ENCODE measurements at places on chromosomes 4 and X. TPM values are rescaled to one million over a fixed set of nuclear protein-coding genes. Genes with fewer than 3 reads are reported as not detected.

DNA sequence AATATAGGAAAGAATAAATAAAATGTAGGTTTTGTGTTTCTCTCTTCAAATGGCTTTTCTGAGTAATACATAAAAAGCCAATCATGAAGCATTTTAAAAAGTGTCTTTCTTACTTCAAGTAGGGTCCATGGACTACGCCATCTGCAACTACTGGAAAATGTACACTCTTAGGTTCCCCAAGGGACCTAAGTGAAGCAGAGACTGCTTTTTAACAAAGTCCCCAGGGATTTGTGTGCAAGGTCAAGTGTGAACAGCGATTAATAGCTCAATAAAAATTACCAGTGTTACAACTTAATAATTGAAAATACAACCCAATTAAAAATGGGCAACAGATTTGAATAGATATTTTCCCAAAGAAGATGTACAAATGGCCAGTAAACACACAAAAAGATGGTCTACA, 84.9 kb downstream of the ARHGAP6 start:
- H3K4me1 ChIP-seq = no peaks in the 10 kb centered on the region
- no peak overlapping the region for H3K4me3 ChIP-seq
- H3K36me3 ChIP-seq = no peaks in the 10 kb centered on the region
- no peak overlapping the region for H3K27ac ChIP-seq
- DNase-seq = no peak

DNA sequence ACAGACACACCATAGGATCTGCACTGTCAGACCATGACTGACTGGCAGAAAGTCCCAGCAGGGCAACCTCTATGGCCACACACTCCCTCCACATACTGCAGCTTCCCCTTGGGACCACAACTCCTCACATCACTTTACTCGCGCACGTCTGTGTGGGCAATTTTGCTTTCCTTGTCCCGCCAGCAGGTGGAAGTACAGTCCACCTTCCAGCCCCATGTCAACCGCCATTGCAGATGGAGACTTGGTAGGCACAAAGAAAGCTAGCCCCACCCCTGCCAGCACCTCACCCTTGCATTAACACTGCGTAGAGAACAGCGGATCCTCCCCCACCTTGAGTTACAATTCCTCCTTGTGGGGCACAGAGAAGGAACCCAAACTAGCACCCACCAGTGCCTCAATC, 74.4 kb upstream of the NAP1L2 start:
- DNase-seq = no peak
- H3K36me3 ChIP-seq = no peaks in the 10 kb centered on the region
- H3K27ac ChIP-seq = no peak overlapping the region
- no peaks in the 10 kb centered on the region for H3K27me3 ChIP-seq
- no peaks in the 10 kb centered on the region for H3K4me1 ChIP-seq

GRCh38 chrX:2495595-2495994, 5.2 kb downstream of the DHRSX start:
- H3K27me3 ChIP-seq = no peaks in the 10 kb centered on the region
- H3K4me1 ChIP-seq = peaks cover 69% of the 10 kb centered on the region
- H3K27ac ChIP-seq = no peak overlapping the region
- H3K36me3 ChIP-seq = no peaks in the 10 kb centered on the region
- no peak overlapping the region for H3K4me3 ChIP-seq
- no peak for DNase-seq

DNA sequence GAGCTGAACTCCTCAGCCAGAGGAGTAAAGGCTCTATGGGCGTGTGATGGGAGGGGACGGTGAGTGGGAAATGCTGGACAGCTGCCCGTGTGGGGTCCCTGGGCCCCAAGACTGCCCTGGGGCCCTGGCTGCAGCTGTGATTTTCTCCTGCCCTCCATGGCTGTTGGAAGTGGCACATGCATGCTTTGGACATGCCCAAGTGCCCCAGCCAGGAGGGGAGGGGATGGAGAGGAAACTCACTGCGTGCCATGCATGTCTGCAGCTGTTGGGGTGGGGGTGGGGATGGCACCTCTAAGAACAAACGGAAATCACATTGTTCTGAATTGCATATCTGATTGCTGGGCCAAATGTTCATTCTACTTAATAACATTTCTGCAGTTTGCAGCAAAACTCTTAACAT, 52.4 kb downstream of the MID2 start:
- DNase-seq = no peak
- no peaks in the 10 kb centered on the region for H3K27me3 ChIP-seq
- H3K4me1 ChIP-seq = no peaks in the 10 kb centered on the region
- H3K27ac ChIP-seq = no peak overlapping the region
- no peak overlapping the region for H3K4me3 ChIP-seq
- H3K36me3 ChIP-seq = no peaks in the 10 kb centered on the region

DNA sequence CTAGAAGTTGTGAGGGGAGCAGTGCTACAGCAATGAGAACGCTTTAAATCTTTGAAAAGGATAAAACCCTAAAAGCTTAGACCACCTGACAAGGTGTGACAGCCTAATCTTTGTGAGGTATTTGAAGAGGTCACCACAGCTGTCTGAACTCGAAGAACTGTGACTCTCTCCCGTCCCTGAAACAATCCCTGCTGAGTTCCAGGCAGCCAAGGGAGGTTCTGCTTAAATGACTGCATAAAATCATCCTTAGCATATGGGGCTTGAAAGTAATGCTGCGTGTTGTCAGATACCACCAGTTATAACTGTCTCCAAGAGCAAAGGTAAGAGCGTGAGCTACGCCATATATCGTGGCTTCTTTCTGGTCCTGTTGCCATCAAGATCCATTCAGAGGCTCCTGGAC, 696.3 kb downstream of the PCDH7 start:
- H3K4me3 ChIP-seq = no peak overlapping the region
- no peaks in the 10 kb centered on the region for H3K27me3 ChIP-seq
- no peak for DNase-seq
- H3K27ac ChIP-seq = no peak overlapping the region
- no peaks in the 10 kb centered on the region for H3K4me1 ChIP-seq

GRCh38 chr4:90852237-90852636, 725.0 kb downstream of the CCSER1 start:
- no peak for DNase-seq
- no peaks in the 10 kb centered on the region for H3K4me1 ChIP-seq
- no peak overlapping the region for H3K27ac ChIP-seq
- no peaks in the 10 kb centered on the region for H3K27me3 ChIP-seq
- H3K36me3 ChIP-seq = no peaks in the 10 kb centered on the region

GRCh38 chr4:121728798-121729226, 32.0 kb upstream of the ANXA5 start:
- no peaks in the 10 kb centered on the region for H3K4me1 ChIP-seq
- no peak overlapping the region for H3K4me3 ChIP-seq
- DNase-seq = no peak

GRCh38 chr4:37780444-37781130, 45.9 kb upstream of the PGM2 start:
- no peak overlapping the region for H3K4me3 ChIP-seq
- no peaks in the 10 kb centered on the region for H3K4me1 ChIP-seq
- DNase-seq = peak; percentile 16
- H3K27me3 ChIP-seq = no peaks in the 10 kb centered on the region
- no peaks in the 10 kb centered on the region for H3K36me3 ChIP-seq

GRCh38 chr4:8648296-8648695, 55.7 kb downstream of the CPZ start:
- DNase-seq = no peak
- no peak overlapping the region for H3K27ac ChIP-seq
- H3K4me1 ChIP-seq = no peaks in the 10 kb centered on the region
- H3K27me3 ChIP-seq = no peaks in the 10 kb centered on the region

DNA sequence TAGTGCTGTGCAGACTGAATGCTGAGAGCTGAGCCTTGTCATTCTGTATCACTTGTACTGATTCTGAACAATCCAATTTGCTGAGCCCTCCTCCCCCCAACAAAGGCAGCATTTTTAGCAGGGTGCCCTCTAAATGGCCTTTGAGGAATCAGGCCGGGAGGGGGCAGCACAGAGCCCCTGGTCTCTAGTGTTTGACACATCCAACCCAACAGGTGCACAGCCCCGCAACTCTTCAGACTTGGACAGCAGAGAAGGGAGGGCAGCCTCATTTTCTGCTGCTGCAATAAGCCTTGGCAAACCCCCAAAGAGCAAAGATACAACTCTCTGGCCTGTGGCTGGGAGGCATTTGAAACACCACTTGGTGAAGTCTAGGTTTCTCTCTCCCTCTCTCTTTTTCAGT, 3.4 kb downstream of the ATP1B4 start:
- H3K36me3 ChIP-seq = no peaks in the 10 kb centered on the region
- H3K4me3 ChIP-seq = no peak overlapping the region
- H3K27ac ChIP-seq = no peak overlapping the region
- DNase-seq = peak; percentile 80
- no peaks in the 10 kb centered on the region for H3K4me1 ChIP-seq

- H3K27me3 ChIP-seq = no peaks in the 10 kb centered on the region
- no peak overlapping the region for H3K27ac ChIP-seq
- no peak overlapping the region for H3K4me3 ChIP-seq
- H3K36me3 ChIP-seq = no peaks in the 10 kb centered on the region
- no peak for DNase-seq
- H3K4me1 ChIP-seq = peaks cover 12% of the 10 kb centered on the region
Observed at GRCh38 chr4:118353534-118354030, 779 bp upstream of the PRSS12 start.

DNA sequence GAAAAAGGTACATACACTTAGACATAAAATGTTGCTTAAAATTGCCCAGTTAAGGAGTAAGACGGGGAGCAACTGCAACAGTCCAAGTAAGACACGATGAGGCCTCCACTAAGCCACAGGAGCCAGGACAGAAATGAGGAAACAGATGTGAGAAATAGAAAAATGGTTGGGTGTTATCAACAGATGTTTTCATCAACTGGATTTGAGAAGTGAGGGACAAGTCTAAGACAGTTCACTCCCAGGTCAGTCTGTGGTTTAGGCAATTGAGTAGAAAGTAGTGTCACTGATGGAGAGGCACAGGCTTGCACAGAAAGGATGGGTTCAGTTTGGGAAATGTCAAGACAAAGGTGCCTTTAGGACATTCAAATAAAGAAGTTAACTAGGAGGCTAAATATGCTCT, 23.5 kb upstream of the PHF8 start:
- H3K27ac ChIP-seq = no peak overlapping the region
- no peak for DNase-seq
- no peak overlapping the region for H3K4me3 ChIP-seq
- H3K27me3 ChIP-seq = no peaks in the 10 kb centered on the region
- H3K4me1 ChIP-seq = no peaks in the 10 kb centered on the region
- H3K36me3 ChIP-seq = no peaks in the 10 kb centered on the region

- H3K27me3 ChIP-seq = no peaks in the 10 kb centered on the region
- no peaks in the 10 kb centered on the region for H3K4me1 ChIP-seq
- no peak overlapping the region for H3K4me3 ChIP-seq
- no peak overlapping the region for H3K27ac ChIP-seq
- no peaks in the 10 kb centered on the region for H3K36me3 ChIP-seq
Observed at GRCh38 chr4:188341428-188341827, 202.2 kb downstream of the TRIML1 start.

DNA sequence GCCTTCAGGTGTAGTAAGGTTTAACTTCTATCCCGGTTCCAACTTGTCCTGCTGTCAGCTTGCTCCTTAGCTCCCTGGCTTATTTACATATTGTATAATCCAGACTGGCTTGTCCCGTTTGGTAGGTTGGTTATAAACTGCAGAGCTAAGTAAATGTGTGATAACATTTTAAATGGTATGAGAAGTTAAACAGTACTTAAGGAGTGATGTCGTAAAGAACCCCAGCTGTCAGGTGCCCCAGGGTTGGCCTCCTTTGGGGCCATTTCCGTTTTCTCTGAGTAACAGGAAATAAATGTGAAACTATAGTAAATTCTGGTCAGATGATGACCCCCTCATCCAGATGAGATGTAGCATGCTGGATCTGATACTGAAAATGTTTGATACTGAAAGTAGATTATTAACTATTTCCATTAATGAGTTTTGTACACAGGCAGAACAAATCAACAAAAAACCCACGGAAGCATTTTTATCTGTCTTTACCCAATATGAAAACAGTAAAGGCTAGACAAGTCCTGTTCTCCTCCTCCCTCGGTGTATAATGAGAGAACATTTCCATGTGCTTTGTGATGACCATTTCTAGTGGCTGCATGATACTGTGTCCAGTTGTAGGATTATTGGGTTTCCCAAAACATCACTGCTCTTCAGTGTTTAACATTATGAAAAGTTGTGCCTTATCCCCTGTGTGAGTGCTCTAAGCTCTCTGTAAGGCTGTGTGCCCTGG, 22.4 kb downstream of the GAB1 start:
- H3K4me1 ChIP-seq = peaks cover 47% of the 10 kb centered on the region
- peak; percentile 59 for DNase-seq
- H3K27me3 ChIP-seq = no peaks in the 10 kb centered on the region
- no peaks in the 10 kb centered on the region for H3K36me3 ChIP-seq
- peak overlapping the region; percentile 77 for H3K27ac ChIP-seq
- no peak overlapping the region for H3K4me3 ChIP-seq

DNA sequence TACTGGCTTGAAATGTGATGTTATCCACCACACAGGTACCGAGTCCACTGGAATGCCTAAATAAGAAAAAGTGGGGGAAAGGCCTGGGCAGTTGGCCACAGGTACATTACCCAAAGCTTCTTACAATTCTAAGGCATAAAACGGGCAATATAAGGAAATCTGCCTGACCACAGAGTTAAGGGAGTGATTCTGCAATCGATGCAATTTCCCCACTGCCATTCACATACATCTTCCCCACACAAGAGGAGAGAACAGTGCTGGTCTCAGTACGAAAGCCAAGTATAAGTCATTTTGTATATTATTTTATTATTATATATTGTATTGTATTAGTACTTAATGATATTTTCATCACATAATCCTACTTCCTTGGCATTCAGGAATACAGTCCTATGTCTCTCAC, 30.6 kb downstream of the RFC1 start:
- no peaks in the 10 kb centered on the region for H3K27me3 ChIP-seq
- no peak overlapping the region for H3K27ac ChIP-seq
- no peak overlapping the region for H3K4me3 ChIP-seq
- peaks cover 44% of the 10 kb centered on the region for H3K4me1 ChIP-seq
- no peak for DNase-seq
- no peaks in the 10 kb centered on the region for H3K36me3 ChIP-seq

DNA sequence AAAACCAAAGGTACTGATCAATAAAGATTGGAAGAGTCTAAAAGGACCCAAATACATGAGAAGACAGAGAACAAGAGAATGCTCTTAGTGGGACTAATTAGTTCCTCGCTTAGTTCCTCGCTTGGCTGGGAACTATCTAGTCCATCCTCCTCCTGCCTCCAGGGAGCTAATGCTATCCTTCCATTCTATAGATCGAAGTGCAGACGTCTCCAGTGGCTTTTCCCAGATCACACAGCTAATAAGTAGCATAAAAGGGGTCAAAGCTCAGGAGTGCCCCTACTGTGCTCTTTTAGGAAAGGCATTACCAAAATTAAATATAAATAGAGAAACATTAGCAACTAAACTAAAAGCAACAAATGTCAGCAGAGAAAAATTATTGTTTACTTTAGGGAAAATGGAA, 42.3 kb upstream of the PPARGC1A start:
- H3K4me3 ChIP-seq = no peak overlapping the region
- DNase-seq = no peak
- H3K4me1 ChIP-seq = peaks cover 16% of the 10 kb centered on the region
- H3K27me3 ChIP-seq = no peaks in the 10 kb centered on the region
- H3K27ac ChIP-seq = no peak overlapping the region

NLGN3 gene
- total RNA-seq = 1.0 TPM

ADGRL3 gene
- total RNA-seq = 0.33 TPM

GPRIN3 gene
- 9.3 TPM for total RNA-seq

ADAD1 gene
- total RNA-seq = not detected

IGFBP7 gene
- total RNA-seq = 1,249 TPM

IBSP gene
- not detected for total RNA-seq

TCEAL6 gene
- not detected for total RNA-seq

PRDM8 gene
- 5.9 TPM for total RNA-seq
